ENCODE measurements at places on chromosomes 4 and X.

GRCh38 chr4:140816806-140817510, 60.8 kb upstream of the TBC1D9 start:
- no peak for DNase-seq

- DNase-seq, result no peak
These were observed 14.8 kb downstream of the LHFPL1 start for GRCh38 chrX:112664924-112665323.

DNA sequence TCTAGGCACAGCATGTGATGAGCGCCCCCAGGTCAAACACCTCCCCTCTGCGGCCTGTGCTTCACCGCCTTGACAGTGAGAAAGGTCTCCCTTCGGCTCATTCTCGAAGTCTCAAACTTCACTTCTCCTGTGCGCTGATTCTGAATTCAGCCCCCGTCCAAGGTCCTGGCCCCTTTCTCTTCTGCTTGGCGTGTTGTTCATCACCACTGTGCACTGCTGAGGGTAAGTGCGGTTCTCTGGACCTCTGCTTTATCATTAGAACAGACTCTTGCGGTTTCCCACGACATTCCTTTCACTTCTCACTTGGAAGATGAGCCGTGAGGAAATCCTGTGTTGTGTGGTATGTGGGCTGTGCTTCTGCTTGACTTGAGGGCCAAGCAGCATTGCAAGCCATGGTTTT, 11.9 kb downstream of the HTT-AS start:
- no peak for DNase-seq

GRCh38 chrX:74246524-74246923, 57.5 kb upstream of the ZCCHC13 start:
- DNase-seq, result no peak

GRCh38 chr4:98262431-98262830, 1.2 kb downstream of the RAP1GDS1 start:
- no peak for DNase-seq

DNA sequence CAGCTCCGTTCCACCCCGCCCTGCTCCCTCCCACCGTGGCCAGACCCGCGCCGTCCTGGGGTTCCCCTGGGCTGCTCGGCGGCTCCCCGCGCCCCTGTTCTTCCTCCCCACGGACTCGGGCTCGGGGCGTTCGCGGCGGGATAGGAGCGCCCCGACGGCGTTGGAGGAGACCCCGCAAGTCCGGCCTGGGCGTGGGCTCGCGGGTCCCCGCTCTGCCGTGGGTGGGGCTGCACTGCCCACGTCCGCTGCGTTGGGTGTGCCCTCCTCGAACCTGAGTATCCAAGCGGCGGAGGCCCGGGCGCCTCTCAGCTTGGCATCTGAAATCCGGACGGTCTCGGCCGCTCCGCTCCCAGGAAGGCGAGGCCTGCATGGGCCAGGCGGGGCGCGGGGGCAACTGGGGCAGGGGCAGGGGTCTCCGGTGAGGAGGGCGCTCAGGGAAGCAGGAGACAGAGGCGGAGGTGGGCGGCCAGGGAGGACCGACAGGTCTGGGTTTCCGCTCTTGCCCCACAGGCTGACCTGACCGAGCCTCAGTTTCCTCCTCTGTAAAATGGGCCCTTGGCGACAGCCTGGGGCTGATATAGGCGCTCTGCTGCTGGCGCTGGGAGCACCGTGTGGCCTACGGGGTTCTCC, 12.0 kb upstream of the NAT8L start:
- no peak for DNase-seq

- no peak for DNase-seq
These were observed 838.1 kb upstream of the AGA start for GRCh38 chr4:178280362-178280761.

- DNase-seq, result no peak
These were observed 1006.0 kb upstream of the DIAPH2 start for GRCh38 chrX:95678679-95679078.
